Fibroblast of gingiva (primary cell): ENCODE measurements at places on chromosomes 1 and 21.

DNA sequence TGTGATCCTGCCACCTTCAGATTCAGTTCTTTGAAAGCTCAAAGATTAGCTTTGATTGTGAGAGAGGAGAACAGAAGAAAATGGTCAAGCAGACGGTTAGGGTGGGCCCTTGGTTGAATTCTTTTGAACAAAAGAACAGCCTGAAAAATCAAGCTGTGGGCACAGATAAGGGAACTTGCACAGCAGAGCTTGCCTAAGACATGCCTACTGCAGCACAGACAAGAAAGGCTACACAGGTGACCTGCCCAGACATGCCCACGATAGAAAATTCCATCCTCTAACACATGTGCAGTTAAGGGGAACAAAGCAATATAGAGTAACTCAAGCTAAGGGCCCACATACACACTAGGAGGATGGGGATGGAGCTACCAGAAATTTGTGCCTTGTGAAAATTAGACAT, 512.5 kb upstream of the LRRC7 start:
- no peak for DNase-seq

DNA sequence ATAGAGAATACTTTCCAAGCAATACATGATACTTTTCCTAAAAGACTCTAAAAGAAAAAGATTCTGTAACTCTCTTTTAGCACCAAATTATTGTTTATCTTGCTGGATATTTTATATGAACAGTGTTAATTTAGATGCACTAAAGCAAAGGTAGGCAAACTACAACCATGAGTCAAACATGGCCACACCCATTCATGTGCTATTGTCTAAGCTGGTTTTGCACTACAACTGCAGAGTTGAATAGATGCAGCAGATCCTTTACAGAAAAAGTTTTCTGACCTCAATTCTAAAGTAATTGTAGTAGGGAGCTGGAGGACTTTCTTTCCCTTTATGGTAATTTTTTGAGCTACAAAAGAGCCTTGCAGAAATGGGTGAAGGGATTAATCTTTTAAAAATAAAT, 19.4 kb downstream of the BLZF1 start:
- no peak for DNase-seq

DNA sequence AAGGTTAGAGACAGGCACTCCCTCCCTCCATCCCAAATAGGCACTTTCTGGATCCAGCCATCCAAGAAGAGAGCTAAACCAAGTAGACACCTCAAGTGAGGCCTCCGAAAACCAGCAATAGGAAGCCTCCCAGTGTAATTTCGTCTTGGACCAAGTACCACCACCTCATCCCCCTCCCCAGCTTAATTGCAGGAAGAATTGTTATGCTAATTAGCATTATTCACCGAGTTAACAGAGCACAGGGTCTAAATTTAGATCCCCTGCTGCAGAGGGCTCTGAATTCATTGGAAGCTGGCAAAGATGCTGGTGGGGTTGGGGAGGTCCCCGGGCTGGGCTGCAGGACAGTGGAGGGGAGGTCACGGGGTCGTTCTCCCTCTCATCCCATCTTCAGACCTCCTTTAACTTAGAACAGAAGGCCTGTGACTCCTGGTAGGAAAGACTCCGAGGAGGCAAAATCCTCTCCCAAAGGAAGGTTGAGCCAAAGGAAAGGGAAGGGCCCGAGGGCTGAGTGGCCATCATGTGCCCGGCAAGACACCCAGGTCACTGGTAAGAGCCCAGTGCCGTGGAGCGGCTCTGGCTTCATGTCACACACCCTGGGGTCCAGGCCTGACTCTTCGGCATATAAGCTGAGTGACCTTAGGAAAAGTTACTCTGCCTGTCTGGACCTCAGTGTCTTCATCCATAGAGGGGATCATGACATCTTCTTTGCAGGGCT, 209.2 kb upstream of the GRIK3 start:
- DNase-seq: no peak

GRCh38 chr1:226734611-226735153, 4.4 kb downstream of the ITPKB start:
- no peak for DNase-seq

- DNase-seq: no peak
Measured at GRCh38 chr1:210600421-210601159, 271.9 kb downstream of the HHAT start.

DNA sequence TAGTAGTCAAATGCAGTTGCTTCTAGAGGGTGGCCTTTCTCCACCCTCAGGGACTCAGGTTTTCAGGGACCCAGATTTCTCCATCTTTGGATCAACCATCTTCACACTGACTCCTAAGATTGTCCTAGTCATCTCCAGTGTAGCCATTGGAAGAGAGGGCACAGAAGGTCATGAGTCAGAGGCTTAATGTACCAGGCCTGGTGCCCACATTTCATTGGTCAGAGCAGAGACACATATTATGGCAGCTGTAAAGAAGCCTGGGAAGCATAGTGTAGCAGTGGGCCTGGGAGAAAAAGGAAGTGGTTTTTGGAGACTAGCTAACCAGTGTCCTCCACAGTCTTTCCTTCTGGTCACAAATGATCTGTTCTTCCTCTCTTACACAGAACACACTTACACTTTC, 122.5 kb downstream of the GIPC2 start:
- no peak for DNase-seq

GRCh38 chr1:3330771-3331245, 123.7 kb upstream of the ARHGEF16 start:
- no peak for DNase-seq

DNA sequence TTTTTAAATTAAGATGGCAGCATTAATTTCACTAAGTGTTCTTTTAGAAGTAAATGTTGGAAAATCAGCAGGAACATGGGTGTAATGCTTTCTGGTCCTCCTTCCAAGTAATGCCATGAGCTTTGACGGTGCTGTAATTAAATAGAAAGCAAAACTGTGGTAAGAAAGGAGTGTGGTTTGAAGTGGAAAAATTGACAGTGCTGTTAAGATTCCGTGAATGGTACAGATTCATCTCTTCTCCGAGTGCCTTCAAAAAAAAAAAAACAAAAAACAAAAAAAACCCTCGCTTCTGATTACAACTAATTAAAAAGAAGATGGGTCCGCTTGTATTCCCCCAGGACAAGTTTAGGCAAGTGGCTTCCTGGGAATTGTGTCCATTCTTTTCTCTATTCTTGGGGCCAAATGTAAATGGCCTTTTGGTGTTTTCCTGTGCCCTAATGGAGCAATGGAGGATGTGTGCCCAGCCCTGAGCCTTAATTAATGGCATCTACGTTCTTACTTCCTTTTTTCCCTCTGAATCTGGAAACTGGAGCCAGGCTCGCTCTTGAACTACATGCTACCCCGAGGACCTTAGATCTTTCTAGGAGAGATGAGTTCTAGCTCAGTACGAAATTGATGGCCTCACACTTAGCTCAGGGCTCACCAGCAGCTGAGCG, 5.1 kb downstream of the LMO4 start:
- no peak for DNase-seq

GRCh38 chr1:119544165-119544762, 37.3 kb downstream of the HSD3B1 start:
- DNase-seq: no peak
